Glutamatergic neuron (in vitro differentiated cells): ENCODE measurements at places on chromosomes 13 and 19. TPM values are rescaled to one million over a fixed set of nuclear protein-coding genes. Genes with fewer than 3 reads are reported as not detected.

TGFBR3L gene
- total RNA-seq, result 0.69 TPM

IGFL1 gene
- total RNA-seq, result not detected

IZUMO4 gene
- 10.6 TPM for total RNA-seq

MCF2L gene
- total RNA-seq, result 83.0 TPM

ASF1B gene
- 2.3 TPM for total RNA-seq

NKPD1 gene
- 1.2 TPM for total RNA-seq

ZNF91 gene
- total RNA-seq, result 160 TPM

CEACAM5 gene
- not detected for total RNA-seq

MAST1 gene
- 230 TPM for total RNA-seq

CEACAM20 gene
- not detected for total RNA-seq

CYP4F8 gene
- total RNA-seq, result not detected

C19orf85 gene
- total RNA-seq, result not detected

ENOX1 gene
- 8.7 TPM for total RNA-seq

SLITRK1 gene
- total RNA-seq, result 69.8 TPM

IL4I1 gene
- 0.59 TPM for total RNA-seq

ZNF415 gene
- 12.7 TPM for total RNA-seq

IGLON5 gene
- 59.9 TPM for total RNA-seq

ADAMTSL5 gene
- 0.83 TPM for total RNA-seq

ZNF761 gene
- total RNA-seq, result 9.8 TPM

SLC5A5 gene
- 4.3 TPM for total RNA-seq

TTC9B gene
- total RNA-seq, result 19.5 TPM

PSG5 gene
- not detected for total RNA-seq

SSC5D gene
- 7.6 TPM for total RNA-seq

ADGRE3 gene
- total RNA-seq, result not detected

CABP5 gene
- not detected for total RNA-seq

ECSIT gene
- total RNA-seq, result 43.2 TPM

LRRC4B gene
- 28.5 TPM for total RNA-seq

PLPP2 gene
- total RNA-seq, result 0.64 TPM

ONECUT3 gene
- total RNA-seq, result 15.4 TPM

ZNF222 gene
- 12.2 TPM for total RNA-seq

PSG2 gene
- total RNA-seq, result not detected

DYRK1B gene
- 86.3 TPM for total RNA-seq

SCN1B gene
- total RNA-seq, result 12.0 TPM

CEACAM7 gene
- not detected for total RNA-seq

SMIM44 gene
- not detected for total RNA-seq

GJB2 gene
- total RNA-seq, result not detected

ZNF221 gene
- total RNA-seq, result 16.1 TPM

GPR4 gene
- not detected for total RNA-seq

FCER2 gene
- not detected for total RNA-seq

SRRM5 gene
- total RNA-seq, result 0.51 TPM

FRY gene
- total RNA-seq, result 83.6 TPM
